ENCODE measurements at places on chromosomes 3 and 15.

GRCh38 chr15:51048308-51048707 is 46.4 kb downstream of the TNFAIP8L3 start:
- no peak for DNase-seq

DNA sequence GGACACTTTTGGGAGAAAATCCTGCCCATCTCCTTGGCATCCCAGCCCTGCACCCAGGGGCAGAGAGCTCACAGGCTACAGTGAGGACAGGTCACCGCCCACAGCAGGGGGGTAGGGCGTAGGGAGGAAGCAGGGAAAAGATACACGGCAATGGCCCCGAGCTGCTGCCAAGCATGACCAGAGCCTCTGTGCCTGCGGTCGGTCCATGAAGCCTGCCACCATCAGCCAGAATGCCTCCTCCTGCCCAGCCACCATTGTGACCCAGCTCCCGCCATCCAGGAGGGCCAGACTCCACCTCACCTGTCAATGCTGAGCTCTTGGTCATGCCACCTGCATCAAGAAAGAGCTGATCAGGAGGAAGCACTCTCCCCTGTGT is 230.7 kb downstream of the VPS13C start:
- DNase-seq: no peak

- peak; percentile 49 for DNase-seq
Observed at GRCh38 chr15:74541494-74542165, 610 bp downstream of the ARID3B start.

- no peak for DNase-seq
Observed at GRCh38 chr15:70185251-70185711, 87.6 kb upstream of the TLE3 start.

DNA sequence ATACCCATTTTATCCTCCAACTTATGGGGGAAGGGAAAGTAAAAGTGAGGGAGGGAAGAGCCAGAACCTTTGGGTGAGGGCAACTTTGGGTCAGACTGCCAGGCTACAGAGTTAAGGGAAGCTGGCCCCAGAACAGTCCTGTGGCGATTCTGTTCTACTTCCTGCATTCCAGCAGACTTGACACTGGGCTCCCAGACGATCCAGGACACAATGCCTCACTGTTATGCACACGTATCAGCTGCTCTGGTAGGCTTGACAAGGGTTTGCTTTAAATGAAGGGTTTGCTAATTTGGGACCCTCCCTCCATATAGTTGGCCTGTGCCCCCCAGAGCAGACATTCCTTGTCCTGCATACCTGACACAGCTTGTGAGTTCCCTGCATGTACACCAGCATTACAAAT is 10.7 kb downstream of the GORASP1 start:
- DNase-seq: no peak

DNA sequence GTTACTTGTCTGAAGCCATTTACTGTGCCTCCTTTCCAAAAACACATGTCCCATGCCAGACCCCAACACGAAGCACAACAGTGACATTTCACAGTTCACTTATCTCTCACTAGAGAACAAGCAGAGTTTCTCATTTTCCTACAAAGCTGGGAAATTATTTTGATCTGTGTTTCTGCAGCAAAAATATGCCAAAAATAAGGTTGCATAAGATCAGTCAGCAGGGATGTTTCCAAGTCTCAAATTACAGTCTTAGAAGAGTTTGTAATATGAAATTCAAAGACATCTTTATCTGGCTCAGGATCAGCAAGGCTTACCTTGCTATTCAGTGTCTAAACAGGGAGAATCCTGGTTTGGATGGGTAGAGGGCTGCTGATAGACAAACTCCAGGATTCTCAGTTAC is 75.5 kb downstream of the GJD2 start:
- DNase-seq: no peak

DNA sequence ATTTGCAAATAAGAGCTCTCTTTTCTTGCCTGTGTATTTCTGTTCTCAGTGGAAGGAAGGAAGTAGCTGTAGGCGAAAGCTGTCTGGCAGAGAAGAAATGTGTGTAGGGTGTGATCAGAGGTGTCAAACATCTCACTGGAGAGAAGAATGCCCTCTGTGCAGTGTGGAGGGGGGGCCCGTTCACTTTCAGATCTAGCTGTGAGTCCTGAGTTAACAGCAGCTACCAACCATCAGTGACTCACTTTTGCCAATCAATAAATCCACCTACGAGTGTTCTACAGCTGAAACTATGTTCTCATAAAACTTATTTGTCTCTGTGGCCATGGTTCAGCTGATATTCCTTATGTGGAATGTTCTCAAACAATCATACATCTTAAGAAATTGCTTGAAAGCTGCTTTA is 103.7 kb downstream of the FRMD4B start:
- DNase-seq: no peak

Measured in right kidney (tissue), 9 donors.